ENCODE measurements at places on chromosomes 7 and 10. TPM values are rescaled to one million over a fixed set of nuclear protein-coding genes. Genes with fewer than 3 reads are reported as not detected.

The NPY4R gene
- total RNA-seq = not detected

The FOXP2 gene
- 13.1 TPM for total RNA-seq

The BMPER gene
- 3.1 TPM for total RNA-seq

The FBXO24 gene
- 0.34 TPM for total RNA-seq

The POT1 gene
- 33.0 TPM for total RNA-seq

The CABCOCO1 gene
- 0.36 TPM for total RNA-seq

The BAZ1B gene
- 63.3 TPM for total RNA-seq

The PGAM2 gene
- 2.5 TPM for total RNA-seq

The P4HA1 gene
- total RNA-seq = 40.5 TPM

The DYNC1I1 gene
- total RNA-seq = 19.3 TPM

The LRRN3 gene
- total RNA-seq = 1.0 TPM

The TSPAN33 gene
- total RNA-seq = 5.7 TPM

The IFT22 gene
- 50.0 TPM for total RNA-seq

The STEAP1 gene
- 11.6 TPM for total RNA-seq

The SPDYE2 gene
- not detected for total RNA-seq

The CCDC71L gene
- 16.7 TPM for total RNA-seq

DNA sequence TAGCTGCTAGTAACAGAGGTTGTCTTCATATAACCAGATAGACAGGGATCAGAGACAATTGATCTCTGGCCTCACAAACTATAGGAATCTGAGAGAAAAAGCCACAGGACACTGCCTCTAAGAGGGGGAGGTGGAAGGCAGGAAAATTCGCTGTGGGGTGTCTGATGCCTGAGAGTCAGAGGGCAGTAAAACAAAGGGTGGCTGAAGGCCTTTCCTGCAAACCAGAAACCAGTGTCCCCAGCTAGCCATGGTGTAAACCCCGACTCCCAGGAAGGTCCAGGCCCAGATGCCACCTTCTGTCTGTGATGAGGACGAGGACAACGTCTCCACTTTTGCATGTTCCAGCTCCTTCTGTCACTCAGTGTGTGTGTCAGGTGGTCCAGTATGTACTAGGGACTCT lies 215.1 kb downstream of the ADARB2 start:
- no peak for DNase-seq

DNA sequence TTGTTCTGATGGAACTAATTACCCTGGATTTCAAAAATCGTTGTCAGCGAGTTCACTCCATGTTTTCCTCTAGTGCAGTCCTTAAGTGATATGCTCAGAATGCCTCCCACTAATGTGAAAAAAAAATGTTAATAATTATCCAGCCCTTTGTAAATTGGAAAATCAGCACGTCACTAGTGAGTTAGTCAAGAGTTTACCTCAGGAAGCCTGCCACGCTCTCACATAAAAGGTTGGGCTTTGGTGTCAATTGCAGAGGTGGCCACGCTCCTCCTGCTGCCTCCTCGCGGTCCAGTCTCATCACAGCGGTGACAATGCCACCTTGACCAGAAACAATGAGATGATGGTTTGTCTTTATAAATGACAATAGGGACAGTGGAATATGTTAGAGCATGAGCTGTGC lies 22.5 kb downstream of the UPP1 start:
- DNase-seq = no peak

GRCh38 chr10:27660711-27661110 lies 84.9 kb downstream of the MKX start:
- no peak for DNase-seq

DNA sequence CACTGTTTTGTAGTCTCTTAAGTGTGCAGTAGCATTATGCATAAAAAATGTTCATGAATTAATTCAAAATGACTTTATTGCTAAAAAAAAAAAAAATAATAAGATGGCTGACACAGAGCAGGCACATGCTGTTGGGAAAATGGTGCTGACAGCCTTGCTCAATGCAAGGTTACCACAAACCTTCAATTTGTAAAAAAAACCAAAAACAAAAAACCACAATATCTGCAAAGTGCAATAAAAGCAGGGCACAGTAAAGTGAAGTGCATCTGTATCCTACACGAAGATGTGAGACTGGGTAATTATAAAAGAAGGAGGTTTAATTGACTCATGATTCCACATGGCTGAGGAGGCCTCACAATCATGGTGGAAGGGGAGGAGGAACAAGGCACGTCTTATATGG lies 185.8 kb downstream of the USP6NL start:
- no peak for DNase-seq

DNA sequence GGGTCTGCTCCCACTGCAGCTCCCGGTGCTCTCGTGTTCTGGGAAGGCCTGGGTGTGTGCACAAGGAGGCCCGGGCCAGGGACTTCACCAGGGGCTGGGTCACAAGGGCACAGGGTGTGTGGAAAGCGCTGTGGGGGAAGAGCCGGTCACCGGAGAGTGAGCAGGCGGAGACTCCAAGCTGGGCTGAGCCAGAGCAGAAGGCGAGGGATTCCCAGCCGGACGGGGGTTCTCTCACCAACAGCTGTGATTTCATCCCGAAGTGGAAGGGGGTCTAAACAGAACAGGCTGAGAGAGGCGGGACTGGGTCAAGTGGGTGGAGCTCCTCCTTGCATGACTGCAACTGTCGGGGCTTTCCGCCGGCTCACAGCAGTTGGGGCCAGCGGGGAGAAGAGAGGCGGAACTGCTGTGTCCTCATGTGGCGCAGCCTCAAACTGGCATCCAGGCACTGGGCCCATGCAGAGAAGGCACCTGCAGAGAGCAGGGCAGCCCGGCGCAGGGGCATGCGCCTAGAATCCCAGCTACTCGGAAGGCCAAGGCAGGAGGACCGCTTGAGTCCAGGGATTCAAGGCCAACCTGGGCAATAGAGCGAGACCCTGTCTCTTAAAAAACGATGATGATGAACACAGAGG lies 7.6 kb upstream of the ORAI2 start:
- DNase-seq = no peak

- DNase-seq = no peak
Observed at GRCh38 chr7:142556740-142557139, 192.5 kb upstream of the PRSS1 start.

DNA sequence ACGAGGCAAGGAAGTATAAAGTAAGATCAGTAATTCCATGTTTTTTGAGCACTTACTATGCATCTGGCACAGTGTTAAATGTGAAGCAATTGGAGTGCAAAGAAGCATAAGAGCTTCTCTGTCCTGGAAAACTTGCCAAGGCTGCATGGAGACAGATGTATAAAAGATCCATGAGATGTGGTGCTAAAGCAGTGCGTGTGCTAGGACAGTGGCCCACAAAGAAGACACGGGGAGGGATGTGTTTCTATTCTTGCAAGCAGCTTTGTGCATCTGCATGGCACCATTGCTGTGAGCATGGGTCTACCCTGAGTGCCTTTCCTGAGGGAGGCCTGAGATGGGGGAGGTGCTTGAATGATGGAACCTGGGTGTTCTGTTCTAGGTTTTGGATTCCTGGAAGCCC lies 5.1 kb upstream of the CDHR3 start:
- DNase-seq = no peak

GRCh38 chr7:3971323-3971722 lies 670.3 kb downstream of the SDK1 start:
- DNase-seq = no peak

- DNase-seq = no peak
Observed at GRCh38 chr7:96658022-96658412, 51.6 kb downstream of the SEM1 start.

GRCh38 chr10:58512491-58513187 lies at the start of gene BICC1:
Gene BICC1, plus strand, starts transcription at chr10:58512872. Its CDS starts 272 bp downstream, at chr10:58513144.
- DNase-seq = peak; percentile 82

- DNase-seq = no peak
Observed at GRCh38 chr10:124425227-124425962, 6.7 kb upstream of the OAT start.

DNA sequence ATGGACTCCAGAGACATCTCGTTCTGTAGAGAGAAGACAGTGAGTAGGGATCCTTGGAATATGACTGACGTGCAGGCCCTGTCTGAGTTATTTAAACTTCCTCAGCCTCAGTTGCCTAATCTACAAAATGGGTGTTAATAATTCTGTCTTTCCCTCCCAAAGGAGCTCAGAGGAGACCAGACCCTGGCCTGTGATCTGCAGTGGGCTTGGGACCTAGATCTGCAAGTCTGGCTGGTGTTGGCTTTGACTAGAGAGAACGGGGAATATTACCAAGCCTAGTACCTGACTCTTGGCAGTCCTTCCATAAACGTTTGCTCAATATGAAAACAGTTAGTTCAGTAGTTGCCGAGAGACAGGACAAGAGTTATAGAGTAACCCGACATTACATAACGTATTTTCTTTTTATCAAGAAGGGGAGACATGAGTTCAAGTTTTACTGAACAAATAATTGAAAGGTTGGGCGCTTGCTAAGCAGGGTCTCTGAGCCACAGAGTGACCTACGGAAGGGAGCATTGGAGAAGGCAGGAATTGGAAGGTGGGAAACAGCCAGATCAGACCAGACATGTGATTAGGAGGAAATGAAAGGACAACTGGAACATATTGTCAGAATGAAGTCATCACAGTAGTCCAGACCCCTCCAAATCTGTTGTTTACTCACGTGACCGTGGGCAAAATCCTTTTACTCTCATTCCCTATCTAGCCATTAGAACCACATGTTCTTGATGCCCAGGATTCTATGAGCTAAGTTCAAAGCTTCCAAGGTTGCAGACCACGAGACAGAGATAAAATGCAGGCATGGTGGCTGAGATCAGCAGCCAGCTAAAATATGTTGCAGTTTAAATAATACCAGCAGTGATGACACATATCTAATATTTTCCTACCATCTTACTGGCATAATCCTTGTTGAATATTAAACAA lies 10.9 kb upstream of the CYP3A4 start:
- no peak for DNase-seq

- no peak for DNase-seq
Observed at GRCh38 chr10:105102977-105103376, 461.9 kb downstream of the SORCS3 start.

- DNase-seq = no peak
Observed at GRCh38 chr10:71333129-71333887, 14.2 kb downstream of the SLC29A3 start.

- no peak for DNase-seq
Observed at GRCh38 chr7:83339907-83340306, 177.2 kb upstream of the PCLO start.

DNA sequence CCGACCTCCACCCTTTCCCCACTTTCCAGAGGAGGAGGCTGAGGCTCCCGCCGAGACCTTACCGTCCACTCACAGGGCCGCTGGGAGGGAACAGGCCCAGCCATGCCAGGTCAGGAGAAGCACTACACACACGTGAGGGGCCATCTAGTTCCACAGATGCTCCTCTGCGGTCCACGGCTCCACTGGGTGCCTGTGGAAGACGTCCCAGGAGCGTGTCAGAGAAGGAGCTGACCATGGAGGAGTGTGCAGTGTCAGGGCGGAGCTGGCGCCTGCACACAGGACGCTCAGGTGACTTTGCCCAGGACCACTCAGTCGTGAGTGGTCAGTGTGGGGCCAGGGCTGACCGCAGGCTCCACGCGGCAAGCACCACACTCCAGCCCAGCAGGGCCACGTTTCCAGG lies 8.0 kb upstream of the SHH start:
- DNase-seq = no peak

DNA sequence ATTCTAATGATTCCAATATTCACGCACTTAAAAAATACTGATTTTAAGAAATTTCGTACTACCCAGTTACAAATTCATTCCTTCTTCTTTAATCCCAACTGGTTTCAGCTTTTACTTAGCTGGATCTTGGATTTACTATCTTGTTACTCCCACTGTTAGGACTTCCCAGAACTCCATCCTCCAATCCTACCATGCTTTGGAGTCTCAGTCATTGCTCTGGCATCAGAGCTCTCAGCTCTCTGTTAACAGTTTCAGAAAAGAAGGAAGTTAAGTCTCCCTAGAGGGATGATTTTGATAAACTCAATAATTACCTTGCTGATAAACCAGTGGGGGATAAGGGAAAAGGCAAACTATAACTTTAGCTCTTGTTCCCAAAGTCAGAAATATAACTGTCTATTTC lies 9.5 kb downstream of the PPA1 start:
- DNase-seq = no peak

GRCh38 chr7:41298409-41298808 lies 404.5 kb downstream of the INHBA start:
- no peak for DNase-seq

- DNase-seq = no peak
Observed at GRCh38 chr7:3164380-3164792, 120.7 kb upstream of the CARD11 start.

DNA sequence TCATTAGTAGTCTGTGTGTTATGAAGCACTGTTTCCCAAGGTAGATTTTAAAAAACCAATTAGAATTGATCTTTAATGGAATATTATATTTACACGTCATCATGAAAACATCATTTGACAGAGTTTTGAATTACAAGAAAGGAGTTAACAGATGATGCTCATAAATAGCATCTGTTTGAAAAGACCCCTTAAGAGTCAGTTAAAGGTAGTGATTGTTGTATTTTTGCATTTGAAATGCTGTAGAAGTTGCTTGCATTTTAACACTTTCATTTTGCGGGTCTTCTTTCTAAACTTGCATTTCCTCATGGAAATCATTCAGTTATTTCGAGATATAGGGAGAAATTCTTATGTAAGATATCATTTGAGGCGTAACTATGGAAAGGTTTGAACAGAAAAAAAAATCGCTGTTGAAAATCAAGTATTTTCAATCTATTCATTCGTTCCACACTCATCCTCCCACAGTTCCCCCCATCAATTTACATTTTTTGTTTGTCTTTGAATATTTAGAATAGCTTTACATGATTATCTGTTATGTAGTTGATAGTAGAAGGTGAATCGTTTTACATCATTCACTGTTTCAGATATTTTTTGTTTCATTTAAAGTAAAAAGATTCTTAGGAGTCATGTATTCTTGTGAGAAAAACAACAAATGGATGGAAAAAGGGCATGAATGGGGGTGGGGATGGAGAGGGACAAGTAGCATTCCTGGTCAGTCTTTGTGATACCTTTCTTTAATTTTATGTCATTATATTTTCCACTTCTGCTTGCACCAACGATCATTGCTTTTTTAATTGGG lies 3.0 kb upstream of the SKIDA1 start:
- DNase-seq = no peak

- no peak for DNase-seq
Observed at GRCh38 chr7:80907141-80907601, 11.7 kb downstream of the SEMA3C start.

GRCh38 chr10:76451911-76452310 lies 1020.5 kb downstream of the LRMDA start:
- DNase-seq = no peak

GRCh38 chr7:136403591-136403990 lies 426.4 kb upstream of the MTPN start:
- no peak for DNase-seq

Data from ovary (tissue), 10 donors.